Mammary epithelial cell (primary cell): ENCODE measurements at places on chromosomes 16 and 17.

DNA sequence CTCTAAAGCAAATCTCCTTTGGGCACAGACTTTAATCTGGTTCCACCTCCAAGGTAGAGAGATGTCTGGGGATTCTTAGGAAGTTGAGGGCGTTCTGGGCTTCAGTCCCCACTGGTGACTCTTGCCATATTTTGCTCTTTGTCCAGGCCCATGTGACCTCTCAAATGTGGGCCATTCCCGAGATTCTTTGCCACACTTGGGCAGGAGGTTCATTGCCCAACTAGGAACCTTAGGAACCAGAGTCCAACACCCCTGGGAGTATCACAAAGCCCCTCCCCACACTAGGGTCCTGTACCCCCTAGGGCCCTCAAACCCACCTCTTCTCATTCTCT is 6.5 kb downstream of the KRT14 start:
- DNase-seq, result no peak

- DNase-seq, result no peak
Measured at GRCh38 chr17:43020030-43020621, 2.1 kb downstream of the VAT1 start.

- no peak for DNase-seq
Measured at GRCh38 chr16:75534560-75535205, 1.2 kb downstream of the CHST5 start.

- no peak for DNase-seq
Measured at GRCh38 chr16:56915336-56916119, 16.4 kb upstream of the HERPUD1 start.

GRCh38 chr17:7552621-7553051 is 3.8 kb downstream of the TNFSF12 start:
- DNase-seq, result no peak
